Epithelial cell of prostate (primary cell): ENCODE measurements at places on chromosomes 2 and 18.

DNA sequence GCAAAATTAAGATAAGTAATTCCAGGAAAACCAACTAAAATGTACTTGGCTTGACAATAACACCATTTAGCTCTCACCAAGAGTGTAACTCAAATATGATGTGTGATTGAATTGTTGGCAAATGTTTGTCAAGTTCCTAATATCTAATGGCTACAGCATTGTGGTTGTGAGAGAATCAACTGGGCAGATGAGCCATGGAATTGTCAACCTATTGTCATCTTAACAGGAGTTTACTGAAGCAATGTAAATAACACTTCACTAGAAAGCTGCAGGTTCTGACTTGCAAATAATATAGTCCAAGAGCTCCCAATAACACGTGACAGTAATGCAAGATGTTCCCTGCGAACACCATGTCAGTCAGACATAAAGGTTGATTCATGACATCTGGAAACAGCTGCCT, 495.2 kb upstream of the MEIS1 start:
- DNase-seq: no peak

- no peak for DNase-seq
Observed at GRCh38 chr2:150256736-150257135, 230.7 kb downstream of the RND3 start.

DNA sequence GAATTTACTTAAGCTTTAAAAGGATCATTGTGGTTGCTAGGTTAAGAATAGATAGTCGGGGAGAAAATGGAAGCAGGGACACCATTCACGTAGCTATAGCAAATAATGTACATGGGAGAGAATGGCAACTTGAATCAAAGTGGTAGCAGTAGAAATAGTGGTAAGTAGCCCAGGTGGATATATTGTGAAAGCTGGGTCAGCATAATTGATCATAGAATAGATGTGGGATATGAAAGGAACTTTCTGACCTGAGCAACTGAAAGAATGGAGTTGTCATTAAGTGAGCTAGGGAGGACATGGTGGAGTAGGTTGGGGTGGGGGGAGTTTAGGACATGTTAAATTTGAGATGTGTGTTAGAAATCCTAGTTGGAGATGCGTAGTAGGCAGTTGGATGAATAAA, 2.2 kb downstream of the SGO2 start:
- DNase-seq: no peak

GRCh38 chr2:5696404-5696944, 4.3 kb downstream of the SOX11 start:
- no peak for DNase-seq

GRCh38 chr2:105576440-105577241, 168.1 kb upstream of the NCK2 start:
- no peak for DNase-seq

DNA sequence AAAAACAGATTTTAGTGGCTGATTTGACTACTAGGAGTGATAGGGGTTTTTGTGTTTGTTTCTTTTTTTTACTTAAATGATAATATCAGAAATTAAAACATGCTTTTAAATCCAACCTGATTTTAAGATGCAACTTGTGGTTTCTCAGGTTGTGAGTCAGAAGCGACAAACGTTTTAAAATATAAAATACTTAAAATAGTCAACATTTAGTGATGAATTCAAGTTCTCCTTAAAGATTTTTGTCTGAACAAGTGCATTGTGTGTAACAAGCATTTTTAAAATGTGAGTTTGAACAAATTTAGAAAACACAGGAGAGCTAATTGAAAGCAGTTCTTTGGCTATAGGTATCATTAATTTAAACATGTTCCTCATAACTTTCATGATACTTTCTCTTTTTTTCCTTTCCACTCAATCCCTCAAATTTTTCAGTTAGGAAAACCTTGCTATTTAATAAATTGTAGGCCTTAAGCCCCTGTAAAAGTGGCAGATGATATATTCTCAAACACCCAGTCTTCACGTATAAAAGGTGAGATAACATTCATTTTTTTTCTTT, 3.6 kb downstream of the TBR1 start:
- DNase-seq: no peak

GRCh38 chr2:205964111-205964761, 121.7 kb downstream of the INO80D start:
- no peak for DNase-seq

DNA sequence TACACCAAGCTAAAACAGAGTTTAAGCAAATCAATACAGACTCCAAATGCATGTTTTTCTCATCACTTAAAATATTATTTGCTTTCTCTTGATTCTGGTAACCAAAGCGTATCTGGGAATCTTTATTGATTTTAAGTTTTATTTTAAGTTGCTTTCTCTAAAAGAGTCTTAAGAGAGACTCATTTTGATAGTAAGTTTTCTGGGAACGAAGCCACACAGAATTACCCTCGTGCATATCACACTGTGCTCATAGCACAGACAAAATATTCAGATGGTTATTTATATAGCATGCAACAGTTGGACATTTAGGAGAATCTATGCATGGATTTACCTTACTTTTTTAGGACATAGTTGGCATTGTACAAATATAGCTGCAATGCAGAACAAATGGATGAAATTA, 597.5 kb upstream of the NRXN1 start:
- DNase-seq: no peak

- no peak for DNase-seq
Observed at GRCh38 chr2:136125236-136125635, 7.3 kb upstream of the CXCR4 start.

- DNase-seq: no peak
Observed at GRCh38 chr2:43944915-43945314, 50.9 kb downstream of the LRPPRC start.

DNA sequence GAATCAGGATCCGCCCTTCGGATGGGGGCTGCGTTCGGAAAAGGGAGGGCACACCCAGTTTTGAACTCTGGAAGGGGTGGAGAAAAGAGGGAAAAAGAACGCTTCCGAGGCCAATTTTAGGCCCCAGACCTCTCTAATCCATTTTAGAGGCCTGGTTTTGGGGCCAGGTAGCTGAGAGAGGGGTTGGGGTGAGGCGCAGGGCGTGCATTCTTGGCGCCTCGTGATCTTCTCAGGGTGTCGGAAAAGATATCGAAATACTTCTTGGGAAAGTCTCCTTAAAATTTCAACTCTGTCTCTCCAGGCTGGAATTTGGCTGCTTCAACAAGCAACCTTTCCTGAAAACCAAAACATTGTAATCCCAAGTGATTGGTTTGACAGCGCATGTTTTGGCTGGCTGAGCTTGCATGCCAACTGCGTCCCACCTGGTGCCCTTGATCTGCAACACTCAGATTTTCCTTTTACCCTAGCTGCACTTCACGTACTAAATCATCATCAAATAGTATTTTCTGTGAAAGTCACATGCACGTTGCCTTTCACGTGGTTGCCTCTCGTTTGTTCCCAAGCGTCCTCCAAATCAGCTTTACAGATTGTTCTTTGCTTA, 864 bp upstream of the XPO1 start:
- DNase-seq: no peak

DNA sequence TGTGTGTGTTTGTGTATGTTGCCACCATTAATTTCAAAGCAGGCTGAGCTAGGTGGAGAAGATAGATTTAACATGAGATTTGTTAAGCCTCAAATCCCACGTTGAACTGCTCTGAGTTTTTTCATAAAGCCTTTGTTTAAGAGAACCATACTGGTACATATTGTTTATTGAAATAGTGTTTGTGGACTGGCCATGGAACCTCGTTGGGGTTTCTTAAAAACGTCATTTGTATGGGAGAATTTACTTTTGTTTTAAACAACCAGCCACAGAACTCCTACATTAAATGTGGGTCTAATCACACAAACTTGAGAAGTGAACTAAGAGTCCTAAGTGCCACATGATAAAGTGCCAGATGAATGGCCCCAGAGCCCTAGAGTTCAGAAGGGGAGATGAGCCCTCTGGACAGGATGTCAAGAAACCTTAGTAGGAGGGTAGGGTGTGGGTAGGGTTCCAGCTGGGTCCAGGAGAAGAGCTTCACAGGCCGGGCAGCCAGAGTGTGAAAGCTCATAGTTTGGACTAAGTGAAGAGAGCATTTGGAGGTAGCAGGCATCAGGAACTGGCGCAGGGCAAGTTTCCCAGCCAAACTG, 120.6 kb upstream of the EML6 start:
- DNase-seq: no peak

GRCh38 chr2:84173041-84173440, 286.0 kb downstream of the SUCLG1 start:
- no peak for DNase-seq

DNA sequence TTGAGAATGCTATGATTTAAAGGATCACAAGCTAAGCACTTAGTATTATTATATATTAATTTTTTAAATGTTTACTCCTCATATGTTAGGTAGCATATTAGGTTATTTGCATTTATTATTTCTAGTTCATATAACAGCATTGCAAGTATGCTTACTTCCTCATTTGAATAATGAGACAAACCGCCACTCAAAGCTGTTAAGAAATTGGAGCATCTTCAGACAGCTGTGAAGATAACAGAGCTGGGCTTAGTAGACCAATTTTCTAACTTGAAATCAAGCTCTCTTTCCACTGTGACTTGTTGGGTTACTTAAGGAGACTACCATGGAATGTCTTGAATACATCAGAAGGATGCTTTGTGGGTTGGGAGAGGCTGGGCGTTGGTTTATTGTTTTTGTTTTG, 139.3 kb downstream of the ASXL3 start:
- DNase-seq: no peak

GRCh38 chr2:229914171-229914570, 7.6 kb downstream of the TRIP12 start:
- no peak for DNase-seq

DNA sequence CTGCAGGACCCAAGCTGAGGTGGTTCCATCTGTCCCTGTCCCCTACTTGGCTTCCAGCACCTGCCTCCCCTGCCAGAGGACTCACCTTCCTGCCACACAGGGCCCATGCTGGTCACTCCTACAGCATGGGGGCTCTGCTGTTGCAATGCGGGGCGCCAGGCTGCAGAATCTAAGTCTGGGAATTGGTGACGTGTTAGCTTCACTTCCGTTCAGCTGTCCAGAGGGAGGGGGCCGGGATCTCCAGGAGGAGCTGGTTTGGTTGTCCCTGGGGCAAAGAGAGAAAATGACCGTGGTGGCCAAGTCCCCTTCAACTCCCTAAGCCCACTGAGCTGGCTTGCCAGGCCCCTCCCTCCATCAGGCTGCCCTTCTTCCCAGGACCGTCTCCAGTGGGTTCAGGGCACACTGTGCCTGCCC, 69.5 kb downstream of the IL1R2 start:
- no peak for DNase-seq

GRCh38 chr2:100703213-100703612, 116.7 kb upstream of the NPAS2 start:
- DNase-seq: no peak

- DNase-seq: no peak
Observed at GRCh38 chr2:20015482-20016083, 3.1 kb upstream of the MATN3 start.

GRCh38 chr2:196101325-196101991, 32.8 kb upstream of the DNAH7 start:
- DNase-seq: no peak

- peak; percentile 50 for DNase-seq
Observed at GRCh38 chr2:28717339-28717758, 34.3 kb upstream of the PPP1CB start.

DNA sequence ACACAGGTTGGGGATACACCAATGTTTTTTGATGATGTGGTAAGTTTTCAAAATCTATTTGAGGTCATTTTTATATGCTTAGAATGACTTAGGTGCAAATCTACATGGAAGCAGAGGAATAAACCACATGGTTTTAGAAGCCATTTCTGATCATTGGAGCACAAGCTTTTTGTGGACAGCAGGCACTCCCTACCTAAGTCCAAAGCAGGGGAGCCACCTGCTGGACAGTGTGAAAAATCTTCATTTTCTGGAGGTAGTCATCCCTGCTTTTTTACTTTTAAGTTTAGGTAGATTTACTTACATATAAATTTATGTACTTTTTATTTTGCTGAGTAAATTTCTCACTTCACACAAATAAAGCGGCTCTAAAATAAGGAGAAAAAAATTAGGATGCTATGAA, 323.2 kb downstream of the PLCL1 start:
- peak; percentile 8 for DNase-seq

GRCh38 chr2:52862801-52863200, 904.8 kb upstream of the CHAC2 start:
- DNase-seq: peak; percentile 8

GRCh38 chr2:8414946-8415879, 266.6 kb upstream of the ID2 start:
- no peak for DNase-seq

GRCh38 chr2:58501371-58502160, 260.4 kb upstream of the FANCL start:
- DNase-seq: no peak

DNA sequence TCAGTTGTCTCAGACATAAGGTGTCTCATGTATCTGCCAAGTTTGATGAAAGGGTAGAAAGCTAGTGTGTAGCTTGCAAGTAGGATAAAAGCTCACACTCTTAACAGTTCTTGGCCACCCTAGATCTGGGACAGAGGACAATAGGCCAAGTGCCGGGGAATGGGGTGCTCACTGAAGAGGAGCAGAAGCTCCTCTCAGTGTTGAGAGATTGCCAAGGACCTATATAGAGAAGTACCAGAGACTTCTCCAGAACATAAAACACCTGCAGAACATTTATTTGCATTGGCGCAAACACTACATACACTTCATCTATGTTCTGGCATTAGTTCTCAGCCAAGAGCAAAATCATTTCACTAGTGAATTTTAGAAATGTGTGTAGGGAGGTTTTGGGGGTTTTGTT, 2.9 kb upstream of the GTF3C3 start:
- no peak for DNase-seq

DNA sequence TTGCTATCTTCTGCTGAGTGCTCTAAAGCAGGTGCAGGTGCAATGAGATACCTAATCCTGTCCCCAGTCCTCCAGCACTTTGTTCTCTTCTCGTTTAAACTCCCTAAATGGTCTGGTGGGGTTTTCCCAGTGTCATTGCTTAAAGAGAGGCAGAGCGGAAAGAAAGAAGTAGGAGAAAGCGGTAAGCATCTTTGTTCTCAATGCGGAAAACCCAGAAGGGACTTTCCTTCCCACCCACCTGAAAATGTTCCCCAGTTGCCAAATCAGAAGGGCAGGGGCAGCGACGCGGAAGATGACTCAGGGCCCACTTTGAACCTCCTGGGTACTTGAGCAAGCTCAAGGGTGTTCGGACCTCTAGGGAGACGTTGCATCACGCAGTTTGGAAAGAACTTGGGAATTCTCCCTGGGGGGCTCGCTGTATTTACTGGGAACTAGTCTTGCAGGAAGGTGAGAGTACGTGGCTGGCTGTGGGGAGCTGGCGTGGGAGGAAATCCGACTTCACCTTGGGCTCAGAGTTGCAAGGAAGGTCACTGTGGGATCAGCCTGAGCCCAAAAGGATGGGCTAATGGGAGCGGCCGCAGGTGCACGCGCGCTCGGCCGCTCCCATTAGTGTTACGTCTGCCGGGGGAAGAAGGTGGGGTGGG, 589 bp upstream of the SGPP2 start:
- no peak for DNase-seq

DNA sequence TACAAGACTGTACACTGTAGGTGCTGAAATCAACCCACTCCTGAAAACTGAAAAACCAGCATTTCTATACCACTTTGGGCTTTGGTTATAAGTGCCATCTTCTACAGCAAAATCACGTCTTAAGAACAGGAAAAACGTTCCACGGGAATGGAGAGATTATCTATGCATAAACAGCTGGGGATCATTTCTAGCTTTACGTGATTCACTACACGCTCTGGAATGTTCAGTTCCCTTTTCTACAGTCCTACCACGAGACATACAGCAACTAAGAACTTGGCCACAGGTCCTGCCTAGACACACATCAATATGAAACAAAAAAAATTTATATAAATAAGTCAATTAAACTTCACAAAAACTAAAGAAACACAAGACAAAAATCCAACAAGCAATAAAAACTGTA, 3.6 kb downstream of the CXCR4 start:
- DNase-seq: no peak

GRCh38 chr18:37361335-37362157, 204.1 kb downstream of the CELF4 start:
- DNase-seq: no peak
